ENCODE measurements at places on chromosomes 1 and 21.
A peak's percentile ranks its signal among the peaks of the same experiment; 100 is the strongest.

DNA sequence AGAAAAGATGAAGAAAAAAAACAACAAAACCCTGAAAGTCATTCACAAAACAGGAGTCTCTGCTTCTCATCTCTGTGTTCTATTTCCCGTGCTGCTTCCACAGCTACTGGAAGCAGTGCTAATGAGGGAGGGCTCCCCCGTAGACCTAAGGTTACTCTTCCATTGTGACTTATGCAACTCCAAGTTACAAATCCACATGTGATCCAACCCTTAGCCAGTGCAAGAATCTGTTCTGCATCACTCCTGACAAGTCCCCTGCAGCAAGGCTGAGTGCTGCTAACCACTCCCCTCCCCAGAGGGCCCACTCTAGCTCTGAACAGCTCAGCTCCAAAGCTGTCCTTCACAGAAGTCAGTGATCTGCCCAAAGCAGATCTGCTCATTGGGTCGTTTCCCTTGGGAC, 10.3 kb downstream of the DNALI1 start:
- no peak for DNase-seq

- no peak for DNase-seq
Measured at GRCh38 chr1:29551123-29551936, 315.0 kb downstream of the PTPRU start.

DNA sequence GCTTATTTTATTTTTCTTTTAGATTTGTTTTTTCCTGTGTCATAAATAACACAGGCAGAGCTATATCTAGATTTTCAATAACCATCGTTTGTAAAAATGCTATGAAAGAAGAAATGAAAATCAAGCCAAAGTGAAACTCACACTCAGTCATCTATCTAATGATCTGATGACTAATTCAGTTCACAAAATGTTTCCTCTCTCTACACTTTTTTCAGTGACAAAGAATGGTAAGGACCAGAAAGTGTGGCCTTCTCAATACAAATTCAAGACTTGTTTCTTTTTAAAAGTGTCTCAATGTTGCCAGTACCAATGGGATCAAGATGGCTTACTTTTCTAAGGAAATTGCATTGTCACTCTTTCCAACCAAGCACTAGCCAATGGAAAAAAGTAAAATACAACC, 282.8 kb upstream of the PKN2 start:
- DNase-seq, result no peak

GRCh38 chr1:244920911-244921761, 56.8 kb upstream of the HNRNPU start:
- no peak for DNase-seq

DNA sequence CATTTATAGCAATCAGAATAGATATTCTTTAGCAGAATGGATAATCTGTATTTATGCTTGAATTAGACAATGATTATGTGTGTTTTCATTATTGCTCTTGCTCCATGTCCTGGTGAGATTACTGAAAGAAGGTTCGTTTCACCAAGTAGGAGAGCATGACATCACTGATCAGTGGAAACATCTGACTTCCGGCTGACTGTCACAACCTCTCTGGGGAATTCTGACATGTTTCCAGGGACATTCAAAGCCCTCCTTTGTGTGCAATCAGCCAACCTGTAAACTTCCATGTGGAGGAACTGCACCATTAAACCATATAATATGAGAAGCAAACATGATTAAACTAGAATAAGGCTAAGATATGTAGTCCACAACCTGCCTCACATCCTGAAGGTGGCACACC, 424.8 kb upstream of the ADGRL4 start:
- no peak for DNase-seq

- peak; percentile 47 for DNase-seq
Measured at GRCh38 chr21:46294647-46295176, 8.6 kb downstream of the YBEY start.

Measured in cardiac fibroblast (primary cell).